Esophagus mucosa (tissue), 1 donor: ENCODE measurements at places on chromosomes 4 and X. TPM values are rescaled to one million over a fixed set of nuclear protein-coding genes. Genes with fewer than 3 reads are reported as not detected.

- peak; percentile 84 for ATAC-seq
Observed at GRCh38 chr4:74874753-74875367, 58.1 kb upstream of the PARM1 start.

Gene CYBB
- total RNA-seq: 2.4 TPM

- no peak for ATAC-seq
Observed at GRCh38 chr4:118774321-118774720, 61.6 kb downstream of the SEC24D start.

DNA sequence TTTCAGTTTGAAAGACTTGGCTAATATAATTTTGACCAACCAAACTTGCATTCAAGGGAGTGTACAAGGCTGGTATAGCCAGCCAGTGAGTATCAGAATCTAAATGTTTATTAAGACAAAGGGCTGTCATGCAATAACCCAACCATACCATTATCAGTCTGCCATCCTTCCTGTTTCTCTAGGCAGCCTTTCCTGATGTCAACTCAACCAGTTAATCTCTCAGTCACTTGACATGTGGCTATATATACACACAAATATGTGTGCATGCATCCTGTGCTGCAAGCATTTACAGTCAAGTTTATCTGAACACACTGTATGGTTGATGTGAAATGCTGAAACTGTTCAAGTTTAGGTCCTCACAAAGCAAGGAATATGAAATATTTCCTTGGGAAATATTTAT is 17.2 kb downstream of the BTK start:
- ATAC-seq: no peak

GRCh38 chrX:16654093-16654492 is 4.1 kb downstream of the S100G start:
- ATAC-seq: no peak

DNA sequence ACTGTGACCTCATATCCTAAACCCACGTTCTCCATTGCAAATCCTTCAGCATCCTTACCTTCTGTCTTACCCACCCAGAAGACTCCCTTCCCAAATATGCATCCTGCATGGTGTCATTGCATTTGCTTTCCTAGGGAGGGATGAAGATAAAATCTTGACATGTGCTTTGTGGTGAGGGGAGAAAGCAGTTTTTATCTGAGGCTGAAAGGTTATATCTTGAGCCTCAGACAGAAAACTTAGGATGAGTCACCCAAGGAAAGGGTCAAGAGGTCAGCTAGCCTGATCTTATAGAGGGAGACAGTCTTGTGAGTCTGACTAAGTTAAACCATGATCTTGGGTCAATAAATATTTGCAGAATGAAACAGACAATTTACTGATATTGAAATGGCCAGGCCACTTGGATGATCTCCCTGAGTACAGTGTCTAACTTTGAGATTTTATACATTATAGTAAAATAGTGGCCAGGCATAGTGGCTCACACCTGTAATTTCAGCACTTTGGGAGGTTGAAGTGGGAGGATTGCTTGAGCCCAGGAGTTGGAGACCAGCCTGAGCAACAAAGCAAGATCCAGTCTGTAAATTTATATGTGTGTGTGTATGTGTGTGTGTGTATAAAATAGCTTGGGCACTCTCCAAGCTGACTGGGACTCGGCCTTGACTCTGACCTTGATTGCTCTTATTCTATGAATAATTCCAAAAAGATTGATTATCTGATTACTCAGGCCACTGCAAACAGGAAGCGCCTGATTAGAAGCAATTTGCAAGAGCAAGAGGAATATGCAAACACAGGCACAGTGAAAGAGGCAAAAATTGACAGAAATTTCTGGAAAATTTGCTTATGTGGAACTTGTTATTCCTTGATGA is 15.4 kb upstream of the FAM9C start:
- ATAC-seq: no peak

GRCh38 chr4:165207016-165207430 is 338 bp upstream of the KLHL2 start:
- peak; percentile 23 for ATAC-seq

GRCh38 chrX:10048076-10048475 is 80.9 kb downstream of the CLDN34 start:
- no peak for ATAC-seq

GRCh38 chrX:153900831-153901752 is 3.4 kb upstream of the AVPR2 start:
- peak; percentile 35 for ATAC-seq

Gene SULT1E1
- 0.52 TPM for total RNA-seq

GRCh38 chr4:159401226-159401712 is 298.4 kb downstream of the RAPGEF2 start:
- no peak for ATAC-seq

DNA sequence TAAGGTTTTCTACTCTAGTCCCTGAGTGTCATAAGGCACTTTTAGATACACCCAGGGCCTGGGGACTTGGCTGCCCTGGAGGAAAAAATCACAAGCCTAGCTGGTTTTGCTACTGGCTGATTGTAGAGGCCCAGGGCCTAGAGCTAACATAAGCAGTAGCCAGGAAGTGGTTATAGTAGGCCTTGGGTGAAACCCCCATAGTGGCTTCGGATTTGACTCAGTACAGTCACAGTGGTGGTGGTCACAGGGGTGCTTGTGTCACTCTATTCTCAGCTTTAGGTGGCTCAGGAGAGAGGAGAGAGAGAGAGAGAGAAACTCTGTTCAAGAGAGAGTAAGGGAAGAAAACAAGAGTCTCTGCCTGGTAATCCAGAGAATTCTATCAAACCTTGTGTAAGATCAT is 194.5 kb upstream of the EDA2R start:
- no peak for ATAC-seq

DNA sequence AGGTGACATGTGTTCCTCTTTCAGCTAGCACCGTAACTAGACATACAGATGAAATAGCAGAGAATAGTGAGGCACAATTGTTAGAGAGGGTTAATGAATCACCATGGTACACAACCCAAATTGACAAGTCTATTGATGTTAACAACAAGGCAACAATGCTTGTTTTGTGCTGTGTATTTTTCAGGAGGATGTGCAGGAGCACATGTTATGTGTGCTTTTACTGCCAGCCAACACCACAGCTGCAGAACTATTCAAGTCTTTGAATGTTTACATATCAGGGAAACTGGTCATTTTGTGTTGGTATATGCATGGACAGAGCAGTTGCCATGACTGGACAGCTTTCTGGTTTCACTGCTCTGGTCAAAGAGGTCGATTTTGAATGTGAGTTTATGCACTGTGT is 32.8 kb downstream of the STBD1 start:
- no peak for ATAC-seq

Gene FGFRL1
- 2.2 TPM for total RNA-seq

DNA sequence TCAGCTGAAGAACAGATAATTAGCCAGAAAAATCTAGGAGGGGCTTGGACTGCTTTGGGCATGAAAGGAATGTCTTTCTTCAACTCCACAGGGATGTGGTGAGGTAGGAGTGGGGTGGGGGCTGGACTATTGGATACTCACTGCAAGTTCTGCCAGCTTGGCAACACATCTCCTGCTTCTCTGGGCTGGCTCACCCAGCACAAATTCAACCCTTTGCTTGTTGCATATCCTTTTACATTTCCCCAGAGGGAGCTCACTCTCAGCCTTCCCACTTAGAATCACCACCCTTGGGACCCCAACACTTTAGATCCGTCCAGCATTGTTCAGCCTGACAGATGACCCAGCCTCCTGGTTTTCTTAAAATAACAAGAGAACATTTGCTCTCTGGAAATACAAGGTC is 120.6 kb downstream of the KDR start:
- no peak for ATAC-seq

- no peak for ATAC-seq
Observed at GRCh38 chr4:107685740-107686139, 34.3 kb downstream of the PAPSS1 start.

Gene MAP7D2
- 0.56 TPM for total RNA-seq

GRCh38 chr4:41215155-41215554 is 813 bp upstream of the APBB2 start:
- ATAC-seq: no peak

- no peak for ATAC-seq
Observed at GRCh38 chr4:13432453-13432852, 51.7 kb downstream of the RAB28 start.

Gene NAA10
- 73.6 TPM for total RNA-seq

- peak; percentile 51 for ATAC-seq
Observed at GRCh38 chrX:120302434-120302833, 8.8 kb downstream of the TMEM255A start.

DNA sequence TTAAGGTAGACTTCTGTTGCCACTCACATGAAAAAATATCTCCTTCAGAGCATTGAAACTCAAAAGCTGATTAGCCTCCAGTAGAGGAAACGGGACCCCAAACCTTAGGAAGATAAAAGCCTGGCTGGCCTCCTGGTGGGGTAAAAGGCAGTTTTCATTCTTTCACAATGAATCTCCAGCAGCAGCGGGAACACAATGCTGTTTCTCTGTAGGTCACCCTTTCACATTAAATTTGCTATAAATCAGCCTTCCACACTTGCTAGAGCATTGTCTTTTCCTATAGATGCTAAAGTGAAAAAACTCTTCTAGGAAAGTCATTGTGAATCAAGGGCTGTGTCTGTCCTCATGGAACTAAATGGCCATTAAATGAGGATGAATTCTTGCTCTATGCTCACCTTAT is 207.3 kb upstream of the MAGEB2 start:
- ATAC-seq: no peak

Gene UGT2B15
- not detected for total RNA-seq

DNA sequence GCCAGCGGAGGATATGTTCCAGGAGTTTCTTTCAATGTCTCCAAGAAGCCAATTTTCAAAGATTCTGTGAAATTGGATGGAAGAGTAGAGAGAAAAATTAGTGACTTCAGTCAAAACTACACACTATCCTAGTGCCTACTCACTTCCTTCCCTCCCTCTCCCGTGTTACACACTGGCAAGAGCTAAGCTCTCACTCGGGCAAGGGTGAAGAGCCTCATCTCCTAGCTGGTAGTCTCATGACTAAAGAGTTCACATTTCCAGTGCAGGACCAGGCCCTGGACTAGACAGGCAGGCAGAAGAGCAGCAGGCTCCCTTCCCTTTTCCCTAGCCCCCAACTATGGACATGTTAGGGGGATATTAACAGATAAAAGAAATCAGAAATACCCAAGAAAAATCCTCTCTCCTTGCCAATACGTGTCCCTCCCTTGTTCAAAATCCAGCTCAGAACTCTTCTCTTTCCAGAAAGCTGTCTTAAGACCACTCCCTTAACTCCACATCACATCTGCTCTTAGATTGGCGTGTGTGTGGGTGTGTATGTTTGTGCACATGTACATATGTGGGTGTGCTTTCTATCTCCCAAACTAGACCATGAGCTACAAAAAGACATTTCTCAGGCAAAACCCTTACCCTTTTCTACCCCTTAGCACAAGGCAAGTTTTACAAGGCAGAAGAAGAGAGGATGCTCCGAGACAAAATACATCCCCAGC is 29.9 kb downstream of the ZDHHC9 start:
- ATAC-seq: no peak

Gene MAP3K15
- total RNA-seq: not detected

- ATAC-seq: no peak
Observed at GRCh38 chr4:181550381-181550780, 692.8 kb upstream of the TENM3 start.

Gene SRPK3
- total RNA-seq: 0.12 TPM

DNA sequence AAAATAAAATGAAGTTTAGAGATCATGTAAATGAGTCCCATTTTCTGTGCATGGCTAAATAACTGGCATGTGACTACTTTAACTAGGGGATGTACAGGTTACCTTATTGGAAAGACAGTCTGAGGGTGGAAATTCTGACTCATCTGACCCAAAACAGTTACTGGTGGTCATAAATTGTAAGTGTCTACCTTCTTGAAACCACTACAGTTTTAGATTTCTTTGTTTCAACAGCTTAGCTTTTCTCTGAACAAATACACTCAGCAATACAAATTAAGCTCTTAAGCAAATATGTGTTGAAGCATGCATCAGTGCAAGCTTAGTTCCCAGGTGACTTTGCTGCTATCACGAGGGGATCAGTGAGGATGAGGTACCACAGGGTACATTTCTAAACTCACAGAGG is 60.7 kb upstream of the PGM2 start:
- ATAC-seq: no peak

DNA sequence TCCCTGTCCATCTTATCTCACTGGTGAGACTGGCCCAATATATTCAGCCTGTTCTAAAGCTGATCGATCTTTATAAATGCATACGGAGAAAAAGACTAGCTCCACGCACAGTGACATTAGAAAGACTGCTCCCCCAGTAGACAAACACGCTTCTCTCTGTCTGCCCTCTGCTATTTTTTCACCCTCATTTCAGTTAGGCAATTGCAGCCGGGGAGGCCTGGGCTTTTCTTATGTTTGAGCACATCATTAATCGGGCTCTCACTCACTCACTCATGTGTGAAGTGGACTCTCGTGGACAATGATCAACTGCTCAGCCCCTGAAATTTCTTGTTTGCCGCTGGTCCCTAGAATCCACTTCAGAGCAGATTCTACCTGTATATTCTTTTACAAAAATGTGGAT is 824.7 kb upstream of the TENM3 start:
- ATAC-seq: no peak

DNA sequence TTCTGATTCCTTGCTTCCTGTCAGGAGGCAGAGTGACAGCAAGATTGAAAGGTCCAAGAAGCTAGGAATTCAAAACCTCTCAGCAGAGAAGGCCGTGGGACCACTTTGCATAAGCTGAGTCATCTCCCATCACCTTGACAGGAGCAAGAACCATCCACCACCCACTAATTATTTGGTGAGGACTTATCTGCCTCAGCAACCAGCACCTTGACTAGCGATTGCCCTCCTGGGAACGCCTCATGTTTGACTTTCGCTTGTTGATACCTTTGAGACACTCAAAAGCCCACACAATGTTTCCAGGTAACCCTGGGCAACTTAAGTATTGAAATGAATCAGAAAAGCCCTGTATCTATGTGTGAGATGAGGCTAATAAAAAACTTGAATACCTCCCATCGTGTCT is 233.5 kb upstream of the GYPA start:
- ATAC-seq: no peak

GRCh38 chrX:4043951-4044350 is 330.5 kb upstream of the PRKX start:
- no peak for ATAC-seq

DNA sequence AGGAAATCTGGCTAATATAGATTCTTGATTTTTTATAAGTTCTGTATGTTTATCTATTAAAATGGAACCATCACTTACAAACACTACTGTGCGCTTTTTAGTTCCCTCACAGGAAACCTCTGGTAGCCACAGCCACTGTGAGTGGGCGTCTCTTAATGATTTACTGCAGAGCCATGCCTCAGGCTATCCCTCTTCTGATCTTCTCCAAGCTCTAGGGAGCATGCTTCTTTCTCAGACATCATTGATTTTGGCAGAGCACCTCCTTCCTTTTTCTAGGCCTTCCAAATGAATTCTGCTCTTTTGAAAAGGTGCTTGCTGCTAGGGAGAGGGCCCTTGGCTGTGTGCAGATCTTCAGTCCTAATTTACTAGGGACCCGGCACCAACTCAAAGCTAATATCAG is 61.1 kb upstream of the STS start:
- no peak for ATAC-seq
